Non-pigmented ciliary epithelial cell (primary cell): ENCODE measurements at places on chromosomes 16 and 17.

DNA sequence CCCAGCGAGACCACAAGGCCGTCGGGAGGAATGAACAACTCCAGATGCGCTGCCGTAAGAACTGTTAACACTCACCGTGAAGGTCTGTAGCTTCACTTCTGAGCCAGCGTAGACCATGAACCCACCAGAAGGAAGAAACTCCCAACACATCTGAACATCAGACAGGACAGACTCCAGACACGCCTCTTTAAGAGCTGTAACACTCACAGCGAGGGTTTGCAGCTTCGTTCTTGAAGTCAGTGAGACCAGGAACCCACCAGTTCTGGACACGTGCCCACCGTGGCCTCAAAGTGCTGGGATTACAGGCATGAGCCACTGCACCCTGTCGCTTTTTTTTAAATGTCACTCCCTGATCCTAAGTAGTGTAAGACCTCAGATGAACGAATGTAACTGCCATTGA, 17.3 kb downstream of the KPNA2 start:
- DNase-seq, result no peak

DNA sequence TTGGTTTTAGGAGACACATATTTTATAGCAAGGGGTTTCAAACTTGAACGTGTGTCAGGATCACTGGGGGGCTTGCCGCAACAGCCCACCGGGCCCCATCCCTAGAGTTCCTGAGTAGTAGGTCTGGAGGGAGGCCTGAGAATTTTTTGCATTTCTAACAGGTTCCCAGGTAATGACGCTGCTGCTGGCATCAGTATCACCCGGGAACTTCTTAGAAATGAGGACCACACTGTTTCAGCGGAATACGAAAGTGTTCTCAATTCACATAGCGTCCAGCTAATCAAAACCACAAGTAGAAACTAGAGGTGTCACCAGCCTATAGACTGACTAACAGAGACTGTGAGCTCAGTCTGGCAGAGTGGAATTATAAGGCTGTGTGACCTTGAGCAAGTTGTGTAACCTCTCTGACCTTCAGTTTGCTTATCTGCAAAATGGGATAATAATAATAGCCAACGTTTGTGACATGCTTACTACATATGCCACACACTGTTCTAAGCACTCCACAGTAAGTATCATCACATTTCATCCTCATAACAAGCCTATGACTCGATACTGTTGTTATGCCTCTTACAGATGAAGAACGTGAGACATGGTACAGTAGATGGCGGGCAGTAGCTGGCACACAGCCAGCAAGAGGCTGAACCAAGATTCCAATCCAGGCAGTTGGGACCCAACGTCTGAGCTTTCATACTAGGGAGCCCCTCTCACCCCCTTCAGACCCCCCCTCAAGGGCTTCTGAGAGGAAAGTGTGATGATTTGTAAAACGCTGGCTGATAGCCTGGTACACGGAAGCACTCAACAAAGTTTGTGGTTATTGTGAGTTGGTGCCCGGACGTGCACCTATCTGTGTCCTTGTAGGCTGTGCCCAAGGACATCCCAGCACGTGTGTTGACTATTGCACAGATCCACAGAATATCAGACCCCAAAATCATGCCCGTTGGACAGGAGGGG, 4.6 kb upstream of the ICAM2 start:
- no peak for DNase-seq

DNA sequence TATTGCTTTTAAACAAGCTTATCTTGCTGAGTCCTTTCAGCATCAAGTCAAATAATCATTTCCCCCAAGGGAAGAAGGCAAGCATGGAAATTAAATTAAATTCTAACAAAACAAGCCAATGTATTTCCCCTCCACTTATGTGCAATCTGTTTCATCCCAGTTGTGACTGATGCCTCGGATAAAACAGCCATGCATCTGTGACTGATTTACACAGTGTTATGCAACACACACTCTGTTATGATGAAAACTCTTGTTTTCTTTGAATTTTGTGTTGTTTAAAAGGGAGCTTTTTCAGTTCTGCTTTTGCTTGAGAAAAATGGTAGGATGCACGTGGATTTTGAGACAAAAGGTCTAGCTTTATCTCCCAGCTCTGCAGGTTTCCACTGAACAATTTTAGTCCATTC, 32.6 kb downstream of the TMEM100 start:
- DNase-seq, result no peak

DNA sequence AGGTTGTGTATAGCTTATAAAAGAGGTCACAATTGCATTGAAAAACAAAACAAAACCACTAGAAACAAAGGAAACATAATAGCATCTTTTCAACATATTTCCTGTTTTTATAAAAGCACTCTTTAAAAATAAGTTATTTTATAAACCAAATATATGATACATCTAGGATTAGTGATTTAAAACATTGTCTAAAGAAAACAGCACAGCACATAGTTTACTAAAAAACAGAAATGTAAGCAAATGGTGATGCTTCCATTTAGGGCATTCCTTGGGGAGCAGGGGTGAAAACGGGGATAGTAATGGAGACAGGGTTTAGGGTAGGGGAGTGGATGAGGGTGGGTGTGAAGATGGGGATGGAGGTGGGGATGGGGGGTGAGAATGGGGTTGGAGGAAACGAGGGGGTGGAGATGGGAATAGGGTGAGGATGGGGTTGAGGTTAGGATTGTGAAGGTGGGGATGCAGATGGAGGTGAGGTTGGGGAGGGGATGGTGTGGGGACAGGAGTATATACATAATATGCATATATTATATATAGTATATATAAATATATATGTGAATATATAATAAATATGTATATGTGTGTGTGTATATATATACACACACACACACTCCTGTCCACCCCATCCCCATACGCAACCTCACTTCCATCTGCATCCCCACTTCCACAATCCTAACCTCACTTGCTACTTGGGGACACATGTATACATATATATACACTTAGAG, 1519.5 kb downstream of the CDH11 start:
- no peak for DNase-seq

DNA sequence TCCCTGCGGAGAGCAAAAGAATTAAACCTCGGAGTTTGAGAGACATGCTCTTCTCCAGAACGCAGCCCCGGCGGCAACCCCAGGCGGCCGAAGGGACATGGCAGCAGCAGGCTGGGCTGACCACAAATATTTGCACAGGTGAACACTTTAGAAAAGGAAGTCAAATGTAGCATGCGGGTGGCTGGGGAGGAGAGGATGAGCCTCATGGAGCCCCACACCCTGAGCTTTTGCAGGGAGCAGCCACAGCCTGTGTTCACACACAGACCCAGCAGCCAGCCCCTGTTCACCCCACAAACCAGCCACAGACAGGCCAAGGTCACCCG, 17.8 kb downstream of the HS3ST6 start:
- no peak for DNase-seq

- DNase-seq, result no peak
Measured at GRCh38 chr17:9002606-9003354, 18.5 kb upstream of the NTN1 start.

- DNase-seq, result no peak
Measured at GRCh38 chr17:75459590-75460267, 3.3 kb downstream of the TMEM94 start.

DNA sequence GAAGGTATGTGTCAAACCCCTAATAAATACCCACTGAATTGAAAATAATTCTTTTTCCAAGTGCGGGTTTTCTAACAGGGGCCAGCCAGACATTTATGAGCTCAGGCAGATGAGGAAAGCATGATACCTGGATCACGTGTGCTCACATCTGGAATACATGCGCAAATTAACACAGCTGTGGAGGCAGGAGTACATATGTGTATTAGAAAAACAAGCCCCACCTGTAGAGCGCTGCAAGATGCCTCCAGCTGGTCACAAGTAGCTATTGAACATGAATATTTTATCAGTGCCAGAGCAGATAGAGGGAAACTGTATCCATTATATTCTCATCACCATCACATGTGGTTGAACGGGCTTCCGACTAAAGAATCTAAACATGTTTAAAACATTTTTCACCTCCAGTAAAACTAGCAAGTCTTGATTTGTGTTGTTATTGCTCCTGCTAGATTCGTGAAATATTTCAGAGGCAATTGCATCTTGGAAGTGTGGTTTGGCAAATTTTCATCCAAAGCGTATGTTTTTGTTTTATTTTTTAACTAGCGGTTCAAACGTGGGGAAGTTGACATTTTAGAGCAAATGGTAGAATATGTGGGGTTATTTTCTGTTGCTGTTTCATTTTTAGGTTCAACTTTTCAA, 482.8 kb downstream of the CDH13 start:
- no peak for DNase-seq
